ENCODE measurements at places on chromosomes 4 and X.
A peak's percentile ranks its signal among the peaks of the same experiment; 100 is the strongest.

DNA sequence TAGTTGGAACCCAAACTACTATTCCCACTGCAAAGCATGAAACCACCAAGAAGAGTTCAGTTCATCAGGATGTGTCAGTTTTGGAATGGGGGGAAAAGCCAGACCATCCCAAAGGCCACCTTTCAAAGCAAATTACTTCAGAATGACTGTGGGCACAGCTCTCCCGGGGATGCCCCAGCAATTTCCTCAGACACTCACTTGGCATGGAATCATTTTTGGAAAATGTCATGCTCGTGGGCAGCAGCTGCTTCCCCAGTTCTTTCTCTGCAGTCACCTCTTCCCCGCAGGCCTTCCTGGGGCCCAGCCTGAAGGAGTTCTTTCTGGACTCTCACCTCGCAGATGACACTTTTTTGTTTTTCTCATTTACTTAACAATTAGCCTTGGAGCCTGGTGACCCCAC, 350.3 kb downstream of the NR3C2 start:
- no peak for DNase-seq

DNA sequence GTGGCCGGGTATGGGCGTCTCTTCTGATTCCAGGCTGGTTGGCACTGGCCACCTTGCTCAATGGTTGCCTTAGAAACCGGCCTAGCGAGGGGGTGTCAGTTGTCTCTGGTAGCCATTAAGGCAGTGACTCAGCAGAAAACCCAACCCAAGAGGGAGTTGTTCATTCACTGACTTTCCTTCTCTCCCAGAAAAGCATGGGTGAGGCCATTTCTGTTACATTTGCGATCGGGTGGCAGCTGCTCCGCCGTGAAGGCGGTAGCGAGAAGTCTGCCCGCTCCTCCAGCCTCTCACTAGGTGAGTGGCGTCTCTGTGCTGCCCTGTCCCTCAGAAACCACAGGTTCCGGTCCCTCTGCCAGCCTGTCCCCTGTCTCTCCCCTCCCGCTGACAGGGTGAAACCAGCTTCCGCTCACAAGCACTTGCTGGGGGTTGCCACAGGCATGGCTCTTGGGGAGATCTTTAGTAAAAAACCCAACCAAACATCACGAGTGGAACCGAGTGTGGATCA, 17.4 kb downstream of the IRAK1 start:
- peak; percentile 31 for DNase-seq

DNA sequence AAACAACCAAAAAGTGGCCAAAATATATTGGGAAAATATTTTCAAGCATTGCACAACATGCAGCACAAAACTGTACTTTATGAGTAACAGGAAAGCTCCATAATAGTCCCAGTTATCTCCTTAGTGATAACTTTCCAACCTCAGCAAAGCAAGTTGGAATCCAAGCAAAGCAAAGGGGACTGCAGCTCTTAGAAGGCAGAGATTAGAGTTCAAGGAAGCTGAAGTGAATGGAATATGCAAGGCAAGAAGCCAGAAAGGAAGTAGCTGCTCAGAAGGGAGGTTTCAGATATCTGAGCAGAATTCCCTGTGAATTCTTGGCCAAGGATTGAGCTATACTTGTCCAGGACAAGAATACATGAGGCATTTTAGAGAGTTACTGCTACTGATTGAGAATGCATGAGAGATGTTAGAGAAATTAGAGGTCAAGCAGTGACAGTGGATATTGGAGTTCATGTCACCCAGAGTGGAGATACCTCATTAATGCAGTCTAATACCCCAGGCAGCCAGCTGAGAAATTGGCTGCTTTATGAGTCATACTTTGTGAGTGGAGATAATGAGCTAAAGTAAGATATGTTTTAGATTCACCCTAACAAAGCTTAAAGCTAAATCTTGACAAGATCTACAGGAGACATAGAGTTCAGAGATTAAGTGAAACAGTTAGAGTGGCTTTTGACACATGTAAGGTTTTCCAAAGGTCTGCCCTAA, 102.8 kb downstream of the INPP4B start:
- DNase-seq, result no peak

DNA sequence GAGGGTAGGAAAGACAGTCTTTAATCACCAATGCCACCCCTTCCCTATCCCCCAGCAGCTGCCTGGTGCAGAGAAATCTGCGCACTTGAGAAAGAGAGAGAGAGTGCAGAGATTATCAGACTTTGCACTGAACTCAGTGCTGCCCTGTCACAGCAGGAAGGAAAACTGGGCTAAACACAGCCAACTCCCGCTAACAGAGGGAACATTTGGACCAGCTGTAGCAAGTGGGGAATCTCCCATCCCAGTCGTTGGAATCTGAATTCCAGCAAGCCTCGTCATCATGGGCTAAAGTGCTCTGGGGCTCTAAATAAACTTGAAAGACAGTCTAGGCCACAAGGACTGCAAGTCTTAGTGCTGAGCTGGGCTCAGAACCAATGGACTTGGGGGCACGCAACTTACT, 168.7 kb downstream of the DLG3 start:
- no peak for DNase-seq

- no peak for DNase-seq
Observed at GRCh38 chr4:105145903-105146275, 787 bp upstream of the TET2 start.

DNA sequence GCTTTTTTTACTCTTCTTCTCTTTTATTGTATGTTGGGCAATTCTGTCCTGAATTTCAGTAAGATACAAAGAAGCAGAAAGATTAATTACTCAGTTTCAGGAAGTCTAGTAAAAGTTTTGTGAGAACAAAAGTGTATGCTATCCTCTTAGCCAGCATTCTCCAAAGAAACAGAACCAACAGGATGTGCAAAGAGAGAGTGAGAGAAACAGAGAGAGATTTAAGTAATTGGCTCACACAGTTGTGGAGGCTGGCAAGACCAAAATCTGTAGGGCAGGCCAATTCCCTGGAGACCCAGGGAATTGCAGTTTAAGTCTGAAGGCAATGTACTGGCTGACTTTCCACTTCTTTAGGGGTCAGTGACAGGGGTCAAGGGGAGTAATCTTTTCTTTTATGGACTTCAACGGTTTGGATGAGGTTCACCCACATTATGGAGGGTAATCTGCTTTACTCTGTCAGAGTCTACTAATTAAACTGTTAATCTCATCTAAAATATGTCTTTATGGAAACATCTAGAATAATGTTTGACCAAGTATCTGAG, 59.2 kb upstream of the SLC39A8 start:
- no peak for DNase-seq

Measured in SK-MEL-5 (cell line).